ENCODE measurements at places on chromosomes 5 and 9.

DNA sequence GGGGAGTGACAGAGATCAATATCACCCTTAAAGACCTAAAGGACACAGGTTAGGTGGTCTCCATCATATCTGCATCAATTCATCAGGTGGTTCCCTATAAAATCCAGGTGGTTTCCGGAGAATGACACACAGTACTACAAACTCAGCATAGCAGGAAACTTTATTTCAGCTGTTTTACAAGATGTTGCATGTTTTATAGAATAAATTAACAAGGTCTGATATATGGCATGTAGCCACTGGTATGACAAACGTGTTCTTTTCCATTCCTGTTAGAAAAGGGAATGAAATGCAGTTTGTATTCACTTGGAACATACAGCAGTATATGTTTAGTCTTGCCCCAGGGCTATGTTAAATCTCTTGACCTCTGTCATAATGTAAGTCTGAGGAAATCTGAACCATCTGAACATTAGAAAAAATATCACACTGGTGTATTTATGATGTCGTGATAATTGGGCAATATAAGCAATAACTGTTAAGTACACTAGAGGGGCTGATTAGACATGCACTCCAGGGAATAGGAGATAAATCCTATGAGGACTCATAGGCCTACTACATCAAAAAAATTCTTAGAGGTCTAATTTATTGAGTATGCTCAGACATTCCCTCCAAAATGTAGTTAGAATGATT lies 42.2 kb upstream of the TNFSF8 start:
- no peak for DNase-seq

DNA sequence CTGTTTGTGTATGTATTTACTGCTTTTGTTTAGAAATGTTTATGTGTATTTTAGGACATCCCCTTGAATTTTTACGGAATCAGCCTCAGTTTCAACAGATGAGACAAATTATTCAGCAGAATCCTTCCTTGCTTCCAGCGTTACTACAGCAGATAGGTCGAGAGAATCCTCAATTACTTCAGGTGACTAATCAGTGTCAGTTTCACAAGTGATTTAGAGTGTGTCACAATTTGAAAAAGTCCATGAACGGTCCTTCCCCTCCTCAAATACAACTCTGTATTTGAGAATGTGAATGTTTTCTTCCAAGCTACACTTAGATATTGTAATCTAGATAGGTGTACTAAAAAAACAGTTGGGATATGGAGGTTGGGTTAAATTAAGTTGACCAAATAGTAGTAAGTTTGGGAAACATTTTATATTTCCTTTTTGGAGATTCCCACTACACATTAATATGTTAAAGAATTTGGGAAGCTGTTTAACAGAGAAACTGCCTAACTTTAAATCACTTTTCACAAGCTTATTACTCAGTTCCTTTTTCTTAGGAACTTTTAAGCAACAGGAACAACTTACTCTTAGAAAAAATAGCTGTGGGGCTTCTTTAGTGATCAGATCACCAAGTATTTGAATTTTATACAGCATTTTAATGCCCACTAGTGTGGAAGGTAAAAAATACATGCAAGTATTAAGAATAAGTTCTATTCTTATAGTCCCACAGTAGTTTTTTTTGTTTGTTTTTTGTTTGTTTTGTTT lies 40.9 kb downstream of the RAD23B start:
- DNase-seq: no peak

DNA sequence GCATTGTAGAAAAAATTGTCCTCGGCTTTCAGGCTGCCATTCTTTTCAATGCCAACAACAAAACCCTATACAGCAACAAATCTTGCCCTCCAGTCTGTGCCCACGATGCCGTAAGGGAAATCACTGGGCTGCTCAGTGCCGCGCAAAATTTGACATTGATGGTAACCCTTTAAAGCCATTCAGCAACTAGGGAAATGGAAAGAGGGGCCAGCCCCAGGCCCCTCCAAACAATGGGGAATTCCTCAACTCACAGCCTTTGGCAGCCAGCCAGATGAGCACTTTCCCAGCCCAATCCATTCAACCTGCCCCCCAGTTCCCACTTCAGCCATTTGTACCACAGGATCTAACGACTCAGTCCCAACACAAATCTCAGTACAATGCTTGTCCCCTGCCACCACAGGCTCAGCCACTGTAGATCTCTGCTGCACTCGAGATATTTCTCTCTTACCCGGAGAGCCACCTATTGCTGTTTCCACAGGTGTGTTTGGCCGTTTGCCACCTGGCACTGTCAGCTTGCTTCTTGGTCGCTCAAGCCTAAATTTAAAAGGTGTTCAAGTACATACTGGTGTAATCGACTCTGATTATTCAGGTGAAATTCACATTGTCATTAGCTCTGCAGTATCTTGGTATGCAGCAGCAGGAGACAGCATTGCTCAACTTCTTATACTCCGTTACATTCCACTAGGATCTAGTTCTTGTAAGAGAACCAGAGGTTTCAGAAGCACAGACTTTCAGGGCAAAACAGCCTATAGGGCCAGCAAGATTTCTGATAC lies 103.3 kb downstream of the SYK start:
- DNase-seq: no peak

- DNase-seq: no peak
These were observed 23.3 kb downstream of the CLTA start for GRCh38 chr9:36213989-36214388.

DNA sequence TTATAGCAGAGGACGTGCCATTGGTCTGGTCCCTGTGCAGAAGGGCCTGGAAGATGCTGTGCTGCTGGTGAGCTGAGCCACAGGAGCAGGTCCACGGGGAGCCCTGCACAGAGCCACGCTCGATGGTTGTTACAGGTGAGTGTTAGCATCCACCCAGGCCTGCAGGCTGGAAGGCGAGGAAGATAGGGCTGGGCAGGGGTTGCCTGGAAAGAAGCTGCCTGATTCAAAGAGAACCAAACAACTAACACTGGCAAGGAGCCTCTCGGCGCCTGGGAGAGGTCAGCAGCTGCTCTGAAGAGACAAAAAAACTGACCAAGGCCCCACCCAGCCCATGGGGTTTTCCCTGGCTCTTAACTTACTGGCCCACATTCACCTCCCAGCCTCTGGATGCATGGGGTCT lies 160.2 kb downstream of the MED10 start:
- DNase-seq: no peak

DNA sequence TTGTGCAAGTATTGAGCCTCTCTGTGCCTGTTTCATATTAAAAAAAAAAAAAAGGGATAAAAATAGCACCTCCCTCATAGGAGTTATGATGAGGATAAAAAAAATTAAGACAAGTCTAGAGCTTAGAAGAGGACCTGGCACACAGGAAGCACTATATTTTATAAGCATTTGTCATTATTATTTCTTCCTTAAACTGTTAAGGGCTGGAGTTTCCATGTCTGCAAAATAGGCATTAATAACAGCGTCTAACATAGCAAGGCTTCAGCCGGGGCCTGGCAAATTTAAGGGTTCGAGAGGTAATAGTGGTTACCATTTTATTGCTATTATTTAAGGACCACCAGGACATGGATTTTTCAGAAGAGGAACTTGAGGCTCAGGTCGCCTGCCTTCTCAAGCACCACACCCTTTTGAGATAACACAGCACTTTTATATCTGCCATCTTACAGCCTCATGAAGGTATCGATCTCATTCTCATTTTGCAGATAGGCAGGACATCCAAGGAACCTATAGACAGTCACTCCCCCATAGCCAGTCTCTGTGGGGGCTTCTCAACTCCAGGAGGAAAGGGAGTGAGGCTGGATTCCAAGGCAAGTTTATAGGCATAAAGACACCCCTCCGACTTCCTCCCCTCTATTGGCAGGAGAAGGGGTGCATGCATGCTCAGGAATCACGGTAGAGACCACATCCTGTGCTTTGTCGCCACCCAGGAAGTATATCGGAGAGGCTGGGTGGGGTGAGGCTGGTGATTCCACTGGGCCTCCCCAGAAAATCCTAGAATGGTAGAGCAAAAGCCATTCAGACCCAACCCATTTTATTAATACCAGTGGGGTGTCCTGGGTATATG lies 2.4 kb downstream of the ANXA6 start:
- peak; percentile 30 for DNase-seq

DNA sequence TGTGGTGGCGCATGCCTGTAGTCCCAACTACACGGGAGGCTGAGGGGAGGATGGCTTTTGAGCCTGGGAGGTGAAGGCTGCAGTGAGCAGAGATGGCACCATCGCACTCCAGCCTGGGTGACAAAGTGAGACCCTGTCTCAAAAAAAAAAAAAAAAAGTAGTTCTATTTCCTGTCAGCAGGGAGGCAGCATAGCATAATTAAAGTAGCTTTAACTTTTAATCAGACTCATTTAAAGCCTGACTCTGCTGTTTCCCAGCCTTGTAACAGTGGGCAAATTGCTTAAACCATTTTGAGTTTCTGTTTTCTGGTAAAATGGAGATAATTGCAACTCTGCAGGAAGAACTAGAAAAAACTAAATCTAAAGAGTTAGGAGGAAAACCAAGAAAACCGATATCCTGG lies 31.2 kb downstream of the CNOT6 start:
- DNase-seq: no peak

All from stimulated activated CD4-positive, alpha-beta T cell treated with anti-CD3 and anti-CD28 coated beads, Interleukin-4, amount 100 ng/mL, for 1 hour (primary cell).